CD4-positive, alpha-beta T cell treated with Interleukin-17A for 1 hour (primary cell): ENCODE measurements at places on chromosomes 4 and X.

GRCh38 chrX:79078114-79078513 lies 66.4 kb upstream of the GPR174 start:
- DNase-seq, result no peak

- DNase-seq, result no peak
Measured at GRCh38 chr4:123588631-123589241, 192.1 kb downstream of the SPRY1 start.

DNA sequence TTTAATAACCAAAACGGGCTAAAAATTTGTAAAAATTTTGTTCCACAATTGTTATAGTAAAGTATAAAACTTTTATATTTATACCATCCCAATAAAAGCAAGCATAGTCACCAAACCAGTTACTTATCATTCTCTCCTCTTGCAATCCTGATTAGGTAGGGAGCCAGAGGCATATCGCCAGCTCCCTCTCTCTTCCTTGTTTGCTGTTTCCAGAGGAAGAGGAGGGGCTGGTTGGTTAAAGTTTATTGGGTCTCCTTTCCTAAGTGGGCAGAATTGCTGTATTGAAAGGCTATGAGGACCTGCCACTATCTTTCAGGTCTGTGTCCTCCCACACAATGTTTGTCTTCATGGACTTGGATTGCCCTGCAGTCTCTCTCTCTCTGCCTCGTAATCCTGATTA lies 29.6 kb upstream of the BBS12 start:
- DNase-seq, result no peak

DNA sequence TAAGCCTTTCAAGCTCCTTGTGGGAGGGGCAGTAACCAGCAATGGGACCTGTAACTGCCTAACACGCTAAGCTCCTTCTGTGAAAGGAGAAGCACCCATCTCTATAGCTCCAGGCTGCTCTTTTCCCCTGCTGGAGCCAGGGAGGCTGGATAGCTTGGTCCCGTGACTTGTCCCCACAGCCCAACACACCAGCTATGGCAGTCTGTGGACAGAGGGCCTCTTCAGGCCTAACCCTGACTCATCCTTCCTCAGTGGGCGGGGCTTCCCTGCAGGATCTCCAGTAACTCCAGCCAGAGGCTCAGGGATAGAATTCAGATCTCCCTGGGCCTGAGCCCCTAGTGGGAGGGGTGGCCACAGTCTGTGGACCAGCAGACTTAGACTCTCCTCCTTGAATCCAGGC lies 1290.1 kb downstream of the PCDH7 start:
- DNase-seq, result no peak

DNA sequence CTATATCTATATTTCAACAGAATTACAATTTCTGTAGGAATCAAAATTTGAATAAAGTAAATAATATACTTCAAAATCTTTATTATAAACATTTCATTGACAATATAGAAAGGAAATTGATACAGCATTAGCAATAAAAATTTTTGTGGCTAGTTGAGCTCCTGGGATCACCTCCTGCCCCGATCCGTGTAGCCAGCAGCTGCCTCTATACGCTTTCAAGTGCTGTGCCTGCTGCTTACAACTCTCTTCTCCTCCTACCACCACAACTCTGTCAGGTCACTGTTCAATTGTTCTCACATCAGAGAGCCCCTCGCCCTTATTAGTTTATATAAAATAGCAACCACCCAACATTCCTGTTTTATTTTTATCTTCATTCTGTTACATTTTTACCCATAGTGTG lies 27.6 kb downstream of the INPP4B start:
- no peak for DNase-seq

DNA sequence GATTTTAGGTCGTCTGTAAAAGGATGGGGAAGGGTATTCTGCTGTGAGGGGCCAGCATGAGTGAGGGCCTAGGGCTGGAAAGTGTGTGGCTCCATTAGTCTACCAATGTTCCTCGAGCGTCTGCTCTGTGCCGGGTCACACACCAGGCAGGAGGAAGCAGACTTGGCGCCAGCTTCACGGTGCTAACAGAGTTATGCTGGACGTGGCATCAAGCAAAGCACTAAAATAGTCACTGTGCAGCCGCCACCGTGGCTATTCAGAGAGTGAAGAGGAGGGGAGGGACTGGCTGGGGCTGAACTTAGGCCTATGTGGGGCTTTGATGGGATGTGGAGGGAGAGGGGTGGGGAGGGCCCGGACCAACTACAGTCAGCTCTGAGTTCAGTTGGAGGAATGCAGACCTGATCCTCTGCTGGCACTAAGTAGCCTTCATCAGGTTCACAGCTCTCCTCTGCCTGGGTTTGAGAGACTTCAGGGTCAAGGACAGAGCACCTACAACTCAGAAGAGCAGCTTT lies 83.9 kb upstream of the MSX1 start:
- no peak for DNase-seq
